ENCODE measurements at places on chromosomes 5 and 9.
A peak's percentile ranks its signal among the peaks of the same experiment; 100 is the strongest.

GRCh38 chr9:92122800-92123199 is 7.6 kb upstream of the SPTLC1 start:
- DNase-seq = no peak

- DNase-seq = peak; percentile 28
These were observed at the start of gene SH3GL2 for GRCh38 chr9:17578911-17579793. Gene SH3GL2, plus strand, starts transcription at chr9:17579066.

- DNase-seq = no peak
These were observed 4.4 kb downstream of the HNRNPH1 start for GRCh38 chr5:179618923-179619554.

- no peak for DNase-seq
These were observed 141.4 kb downstream of the C5orf15 start for GRCh38 chr5:133827011-133827410.

DNA sequence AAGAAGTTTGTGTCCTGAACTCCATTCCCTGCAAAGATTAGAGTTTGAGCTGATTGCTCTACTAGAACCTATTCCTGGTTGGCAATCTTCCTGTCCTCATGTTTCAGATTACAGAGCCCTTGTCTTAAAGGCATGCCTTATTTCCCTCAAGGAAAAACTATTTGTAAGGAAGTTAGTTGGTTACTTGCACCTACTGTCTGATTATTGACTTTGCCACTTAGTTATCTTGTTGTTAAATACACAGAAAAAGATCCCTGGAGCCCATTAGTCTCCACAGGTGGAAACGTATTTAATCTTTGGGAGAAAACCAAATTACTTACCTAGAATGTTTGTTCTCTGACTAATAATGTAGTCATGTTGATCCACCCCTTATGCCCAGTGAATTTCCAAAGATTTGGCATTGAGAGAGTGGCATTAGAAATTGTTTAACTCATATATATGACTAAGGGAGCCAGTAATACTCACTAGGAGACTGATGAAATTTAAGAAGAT is 132.3 kb upstream of the ELL2 start:
- DNase-seq = no peak

GRCh38 chr9:79559495-79560181 is 12.1 kb upstream of the TLE4 start:
- DNase-seq = no peak

DNA sequence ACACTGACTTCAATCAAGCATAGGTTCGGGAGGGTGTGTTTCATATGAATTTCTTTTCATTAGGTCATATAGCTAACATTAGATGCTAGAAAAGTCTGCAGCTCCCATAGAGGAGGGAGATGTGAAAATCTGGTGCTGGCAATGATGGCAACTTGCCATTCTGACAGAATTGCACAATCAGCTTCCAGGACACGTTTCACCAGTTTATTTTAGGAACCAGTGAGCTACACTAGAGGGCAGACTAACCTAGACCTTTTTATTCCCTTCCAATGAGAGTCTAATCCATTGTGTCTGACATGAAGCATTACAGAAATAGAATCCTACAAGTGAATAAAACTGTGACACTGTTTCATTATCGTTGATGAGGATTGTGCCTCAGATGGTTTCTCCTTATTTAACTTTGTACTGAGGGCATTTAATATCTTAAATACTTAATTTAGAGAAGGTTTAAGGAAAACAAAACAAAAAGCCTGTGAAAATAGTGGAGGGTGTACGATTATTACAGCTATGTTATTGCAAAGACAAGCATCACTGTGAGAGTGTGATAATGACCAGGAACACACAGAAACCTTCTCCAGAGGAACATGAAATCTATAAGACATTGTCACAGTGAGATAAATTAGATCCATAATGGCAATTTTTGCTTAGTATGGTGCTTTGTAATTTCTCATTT is 363.3 kb upstream of the RPS23 start:
- peak; percentile 70 for DNase-seq

DNA sequence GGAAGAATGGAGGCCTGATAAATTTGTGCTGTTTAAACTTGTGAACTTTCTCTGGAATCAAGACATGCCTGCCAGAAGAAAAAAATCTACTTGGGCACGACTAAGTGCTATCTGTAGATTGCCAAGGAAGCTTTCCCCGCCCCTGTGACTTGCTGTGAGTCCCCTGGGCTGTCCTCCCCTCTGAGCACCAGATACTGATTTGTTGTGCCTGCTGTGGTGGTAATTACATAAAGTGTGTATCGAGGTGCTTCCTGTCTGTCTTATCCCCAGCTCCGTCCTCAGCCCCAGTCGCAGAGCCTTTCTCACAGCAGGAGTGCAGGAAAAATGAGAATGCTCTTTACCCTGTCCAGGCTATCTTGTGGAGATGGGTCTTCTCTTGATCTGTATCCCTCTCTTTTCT is 53.9 kb downstream of the TRIO start:
- no peak for DNase-seq

DNA sequence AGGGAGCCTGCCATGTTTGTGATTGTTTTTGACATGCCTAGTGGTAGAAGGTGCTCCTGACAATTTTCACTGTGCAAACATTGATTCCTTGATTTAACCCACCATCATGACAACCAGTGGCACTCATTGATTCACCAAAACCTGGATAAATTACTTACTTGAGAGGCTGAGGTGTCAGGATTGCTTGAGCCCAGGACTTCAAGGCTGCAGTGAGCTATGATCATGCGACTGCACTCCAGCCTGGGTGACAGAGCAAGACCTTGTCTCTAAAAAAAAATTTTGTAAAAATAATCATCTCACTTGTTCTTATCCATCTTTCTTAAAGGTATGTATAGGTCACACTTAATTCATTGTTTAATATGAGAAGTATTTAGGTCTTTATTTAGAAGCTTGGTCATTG is 401.3 kb downstream of the ARRDC3 start:
- DNase-seq = no peak

DNA sequence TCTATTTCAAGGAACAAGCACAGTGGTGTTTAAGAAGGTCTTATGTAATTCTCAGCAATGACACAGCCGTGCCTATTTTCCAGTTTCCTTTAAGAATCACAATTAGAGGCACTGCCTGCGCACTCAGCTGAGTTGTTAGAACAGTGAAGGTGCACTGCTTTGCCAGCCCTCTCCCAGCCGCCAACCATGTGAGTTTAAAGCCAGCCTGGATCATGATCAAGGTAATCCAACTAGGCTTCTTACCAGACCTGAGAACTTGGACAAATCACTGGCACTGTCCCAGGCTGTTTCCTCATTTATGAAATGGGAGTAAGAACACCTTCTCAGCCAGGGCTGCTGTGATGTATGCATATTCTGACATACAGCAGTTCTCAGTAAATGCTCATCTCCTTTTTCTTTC is 99.6 kb downstream of the ASTN2 start:
- no peak for DNase-seq

- DNase-seq = no peak
These were observed 28.8 kb upstream of the ROR2 start for GRCh38 chr9:91978740-91979414.

DNA sequence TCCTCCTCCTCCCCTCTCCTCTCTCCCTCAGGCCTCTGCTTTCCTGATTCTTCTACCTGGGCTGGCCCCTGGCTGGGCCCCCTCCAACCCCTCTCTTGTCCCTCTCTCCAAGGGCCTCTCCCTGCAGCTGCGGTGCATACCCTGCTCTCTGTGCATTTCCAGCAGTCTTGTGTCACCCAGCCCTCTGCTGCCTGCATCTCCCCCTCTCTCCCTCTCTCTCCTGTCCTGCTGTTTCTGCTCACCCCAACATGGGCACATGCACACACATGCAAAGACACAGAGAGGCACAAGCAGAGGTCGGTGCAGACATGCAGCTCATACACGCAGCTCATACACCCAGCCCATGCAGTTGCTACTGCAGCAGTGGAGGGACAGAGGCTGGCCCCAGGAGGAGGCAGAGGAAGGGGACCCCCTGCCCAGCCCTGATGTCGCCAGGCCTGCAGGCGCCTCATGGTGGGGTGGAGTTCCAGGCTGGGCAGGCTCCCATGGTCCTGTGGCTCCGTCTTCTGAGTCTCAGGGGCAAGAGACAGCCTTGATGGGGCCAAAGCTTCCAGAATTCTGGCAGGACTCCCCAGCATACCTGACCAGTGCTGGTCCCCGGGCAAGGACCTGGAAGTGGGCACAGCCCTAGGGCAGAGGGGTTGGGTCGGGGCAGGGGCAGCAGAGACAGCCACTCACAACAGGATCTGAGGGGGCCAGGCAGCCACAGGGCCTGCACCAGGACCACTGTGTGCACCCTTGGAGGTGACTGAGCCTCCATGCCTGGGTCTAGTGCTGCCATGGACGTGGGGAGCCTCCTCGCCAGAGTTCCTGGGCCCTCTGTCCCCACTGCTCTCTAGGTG is 216.9 kb downstream of the C9orf50 start:
- DNase-seq = no peak

GRCh38 chr9:87873607-87874303 is 8.9 kb upstream of the SPATA31E1 start:
- DNase-seq = no peak

DNA sequence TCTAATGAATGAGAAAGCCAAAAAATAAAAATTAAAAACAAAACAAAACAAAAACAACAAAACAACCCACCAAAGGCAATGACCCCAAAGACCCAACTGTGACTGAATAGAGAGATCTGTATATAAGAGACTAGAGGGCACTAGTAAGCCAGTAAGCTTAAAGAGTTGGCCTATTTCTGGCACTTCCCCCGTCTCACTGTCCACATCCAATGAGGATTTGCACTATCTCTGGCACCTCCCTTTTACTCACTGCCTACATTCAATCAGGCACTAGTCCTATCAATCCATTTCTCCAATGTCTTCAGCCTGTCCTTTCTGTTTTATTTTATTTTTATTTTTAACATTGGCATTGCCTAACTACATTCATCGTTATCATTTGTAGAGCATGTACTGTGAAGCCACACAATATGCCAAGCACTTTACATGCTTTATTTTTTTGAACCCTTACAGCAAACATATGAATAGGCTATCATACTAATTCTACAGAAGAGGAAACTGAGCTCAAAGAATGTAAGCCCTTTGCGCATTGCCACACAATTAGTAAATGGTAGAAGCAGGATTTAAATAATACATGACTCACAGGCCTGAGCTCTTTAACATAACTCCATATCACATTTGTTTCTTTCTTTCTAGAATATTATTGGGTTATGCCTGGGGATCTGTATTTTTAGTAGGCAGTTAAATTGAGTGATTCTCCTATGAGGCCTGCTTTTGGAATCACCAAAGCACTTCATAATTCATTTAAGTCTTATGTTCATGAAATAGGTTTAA is 70.0 kb downstream of the C6 start:
- DNase-seq = no peak

DNA sequence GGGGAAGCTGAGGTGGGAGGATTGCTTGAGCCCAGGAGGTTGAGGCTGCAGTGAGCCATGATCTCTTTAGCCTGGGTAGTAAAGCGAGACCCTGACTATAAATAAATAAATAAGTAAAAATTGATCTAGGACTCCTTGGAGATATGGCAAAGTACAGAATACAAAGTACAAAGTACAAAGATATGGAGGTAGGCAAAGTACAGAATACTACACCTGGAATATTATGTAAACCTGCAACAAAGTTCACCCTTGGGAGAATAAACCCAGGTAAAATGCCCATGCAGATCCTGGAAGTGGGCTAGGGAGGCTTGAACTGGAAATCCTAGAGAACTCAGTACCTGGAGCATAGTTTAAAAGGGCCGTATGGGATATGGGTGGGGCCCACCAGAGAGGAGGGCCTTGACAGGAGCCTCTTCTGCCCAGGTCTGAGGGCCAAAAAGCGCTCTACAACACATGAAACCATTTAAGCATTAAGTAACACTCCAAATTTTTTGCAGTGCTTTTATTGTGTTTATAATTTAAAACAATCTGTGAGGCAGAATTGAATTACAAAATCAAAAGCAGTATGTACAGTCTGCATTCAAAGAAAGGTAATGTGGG is 20.7 kb downstream of the TTC1 start:
- no peak for DNase-seq

DNA sequence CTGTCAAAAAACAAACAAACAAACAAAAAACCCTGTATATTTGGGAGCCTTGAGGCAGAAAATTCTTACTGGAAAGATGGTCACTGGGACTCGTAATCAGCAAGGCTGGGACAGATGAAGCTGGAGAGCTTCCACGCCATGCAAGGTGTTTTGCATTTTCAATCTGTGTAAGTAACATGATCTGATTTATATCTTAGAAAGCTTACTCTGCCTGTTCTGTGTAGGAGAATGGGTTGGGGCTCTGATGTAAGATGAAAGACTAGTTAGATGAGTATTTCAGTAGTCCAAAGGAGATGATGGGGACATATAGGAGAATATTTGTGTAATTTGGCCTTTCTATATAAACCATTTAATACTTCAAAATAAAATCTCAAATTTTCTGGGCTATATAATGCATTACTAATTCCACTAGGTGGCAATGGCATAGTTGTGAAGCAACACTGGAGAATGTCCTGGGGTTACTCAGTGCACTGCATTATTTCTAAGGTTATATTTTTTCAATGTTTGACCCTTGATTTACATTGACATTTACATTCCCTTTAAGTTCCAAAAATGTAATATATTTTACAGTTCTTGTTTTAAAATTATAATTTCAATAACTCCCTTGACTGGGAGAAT is 21.9 kb upstream of the FSD1L start:
- no peak for DNase-seq

DNA sequence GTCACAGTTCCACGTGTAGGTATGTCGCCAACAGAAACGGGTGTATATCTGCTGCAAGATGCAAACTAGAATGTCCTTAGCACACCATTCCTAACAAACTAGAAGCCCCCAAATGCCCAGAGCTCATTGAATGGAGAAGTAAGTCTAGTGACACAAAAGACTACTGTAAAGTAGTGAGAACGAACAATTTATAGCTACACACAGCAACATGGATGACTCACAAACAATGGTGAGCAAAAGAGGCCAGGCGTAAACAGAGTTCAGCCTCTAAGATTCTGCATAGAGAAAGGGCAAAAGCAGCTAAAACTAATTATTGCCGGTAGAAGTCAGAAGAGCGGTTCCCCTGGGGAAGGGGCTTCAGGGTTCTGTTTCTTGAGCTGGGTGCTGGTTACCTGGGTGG is 74.7 kb downstream of the AMBP start:
- no peak for DNase-seq

- DNase-seq = no peak
These were observed 332.3 kb downstream of the PLK2 start for GRCh38 chr5:58127255-58128220.

- DNase-seq = no peak
These were observed 64.5 kb upstream of the ERBIN start for GRCh38 chr5:65861830-65862241.

GRCh38 chr5:154159343-154159742 is 31.2 kb upstream of the GALNT10 start:
- no peak for DNase-seq

DNA sequence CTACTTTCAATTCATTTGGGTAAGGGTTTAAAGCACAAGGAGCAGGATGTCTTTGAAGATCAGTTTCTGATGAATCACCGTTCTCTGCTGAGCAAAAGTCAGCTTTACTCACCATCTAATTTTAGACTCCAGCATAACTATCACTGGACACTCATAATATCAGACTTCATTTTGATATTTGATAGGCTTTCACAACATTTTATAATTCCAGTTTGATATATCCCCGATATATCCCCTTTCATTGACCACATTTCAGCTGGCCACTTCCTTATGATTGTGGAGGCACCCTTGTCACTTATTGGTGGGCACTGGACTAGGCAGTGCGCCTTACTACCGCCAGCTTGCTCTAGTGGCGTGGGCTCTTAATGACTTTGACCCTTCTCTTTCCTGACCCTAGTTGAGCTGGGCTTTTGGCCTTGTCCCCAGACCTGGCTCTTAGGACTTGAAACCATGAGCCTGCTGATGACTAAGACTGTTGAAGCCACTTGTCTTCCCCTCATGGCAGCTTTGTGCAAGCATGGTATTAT is 46.8 kb downstream of the CYSTM1 start:
- no peak for DNase-seq

GRCh38 chr9:14350754-14351153 is 36.8 kb upstream of the NFIB start:
- DNase-seq = no peak

All from heart left ventricle (tissue), 16 donors.